Daoy (cell line): ENCODE measurements at places on chromosomes 3 and 15.

- DNase-seq, result no peak
These were observed 285.6 kb upstream of the ARHGEF26 start for GRCh38 chr3:153835540-153835939.

DNA sequence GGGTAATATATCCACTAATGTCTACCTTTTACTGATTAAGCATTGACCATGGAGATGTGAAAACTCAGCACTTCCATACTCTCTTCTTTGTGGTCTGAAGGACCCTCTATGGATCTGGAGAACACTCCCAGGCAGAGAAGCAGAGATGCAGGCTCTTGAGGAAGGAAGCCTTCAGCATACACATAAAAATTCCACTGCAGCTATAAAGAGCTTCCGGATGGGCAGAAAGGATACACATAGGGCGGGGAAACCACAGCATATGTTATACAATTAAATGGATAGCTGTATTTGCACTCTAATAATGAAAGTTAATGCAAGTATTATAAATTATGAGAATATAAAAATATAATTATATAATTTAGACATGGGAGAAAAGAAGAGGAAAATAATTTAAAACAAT, 1258.2 kb upstream of the ALCAM start:
- no peak for DNase-seq

GRCh38 chr15:55907797-55908196, 85.6 kb downstream of the NEDD4 start:
- peak; percentile 91 for DNase-seq

- no peak for DNase-seq
These were observed 525.3 kb upstream of the PPP2R3A start for GRCh38 chr3:135440233-135440632.

DNA sequence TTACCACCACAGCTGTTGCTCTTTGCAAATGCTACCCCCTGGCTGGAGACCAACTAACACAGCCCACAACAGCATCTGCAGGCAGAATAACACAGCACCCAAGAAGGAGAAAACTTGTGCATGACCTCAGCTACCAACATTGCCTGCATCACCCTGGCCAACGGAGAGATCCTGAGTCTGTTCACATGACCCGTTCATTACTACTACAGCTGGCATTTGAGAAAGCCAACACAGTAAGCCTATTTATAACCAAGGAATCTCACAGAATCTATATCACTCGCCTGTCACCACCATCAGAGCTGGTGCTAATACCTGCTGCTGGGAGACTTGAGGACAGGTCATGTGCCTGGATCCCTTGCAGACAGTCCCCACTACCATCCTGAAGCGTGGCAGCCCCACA, 215.2 kb downstream of the POLQ start:
- DNase-seq, result no peak

DNA sequence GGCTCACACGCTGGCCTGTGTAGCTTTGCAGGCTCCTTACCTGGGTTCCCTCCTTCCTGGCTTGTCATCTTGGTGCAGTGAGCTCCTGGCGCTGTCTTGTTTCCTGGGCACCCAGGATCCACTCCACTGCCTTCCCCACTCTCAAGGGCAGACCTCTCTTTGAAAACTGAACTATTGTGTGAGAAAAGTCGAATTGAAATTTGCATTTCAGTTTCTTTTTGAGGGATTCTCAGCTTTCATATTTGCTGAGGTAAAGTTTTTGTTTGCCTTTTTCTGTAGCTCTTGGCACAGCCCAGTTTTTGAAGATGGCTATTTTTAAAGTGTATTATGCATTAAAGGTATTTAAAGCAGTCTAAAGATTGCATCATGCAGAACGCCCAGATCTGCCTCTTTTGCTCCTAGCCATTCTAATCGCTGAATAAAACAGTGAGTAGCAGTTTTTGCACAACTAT, 70.1 kb downstream of the CCK start:
- DNase-seq, result no peak

- DNase-seq, result no peak
These were observed 36.9 kb upstream of the SPRED1 start for GRCh38 chr15:38215707-38216106.

DNA sequence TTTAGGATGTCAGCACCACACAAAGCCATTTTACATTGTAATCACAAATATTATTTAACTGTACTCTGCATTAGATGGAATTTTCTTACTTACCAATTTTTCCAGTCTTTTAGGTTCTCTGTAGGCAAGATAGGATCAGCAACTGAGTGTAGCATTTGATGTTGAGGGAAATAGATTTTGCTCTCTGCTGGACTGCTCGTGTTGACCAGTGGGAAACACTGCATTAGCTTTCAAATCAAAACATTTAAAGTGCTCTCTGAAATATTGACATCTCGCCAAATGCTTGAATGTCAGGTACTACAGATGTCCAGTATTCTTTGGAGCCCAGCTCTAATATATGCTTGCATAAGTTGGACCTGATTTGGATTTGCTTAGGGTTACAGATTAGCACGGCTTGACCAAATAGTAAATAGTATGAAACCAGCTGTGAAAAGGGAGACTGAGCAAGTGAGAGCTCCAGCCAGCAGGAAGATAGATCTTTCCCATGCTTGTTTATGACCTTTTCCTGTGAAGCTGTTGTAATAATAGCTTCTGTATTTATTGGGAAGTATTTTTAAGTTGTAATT, 29.5 kb downstream of the P2RY14 start:
- DNase-seq, result no peak

GRCh38 chr15:49309889-49310288, 113.2 kb upstream of the FGF7 start:
- DNase-seq, result no peak

DNA sequence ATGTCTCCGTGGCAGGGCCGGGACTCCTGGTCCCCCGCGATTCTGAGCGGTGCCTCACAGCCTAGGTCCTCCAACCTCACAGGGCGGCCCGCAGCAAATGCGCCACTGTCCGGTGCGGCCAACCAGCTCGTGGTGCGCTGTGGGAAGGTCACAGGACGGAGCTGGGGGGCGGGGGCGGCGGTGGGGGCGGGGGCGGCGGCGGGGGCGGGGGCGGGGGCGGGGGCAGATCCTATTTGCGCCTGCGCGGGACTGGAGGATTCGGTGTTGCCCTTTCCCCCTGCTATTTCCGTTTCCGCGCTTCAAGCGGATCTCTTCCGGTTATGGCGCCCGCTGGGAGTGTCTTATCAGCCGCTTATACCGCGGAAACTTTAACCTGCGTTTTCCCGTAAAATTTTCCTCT, 106.7 kb upstream of the SNRPN start:
- peak; percentile 88 for DNase-seq

GRCh38 chr3:1971780-1972179, 126.9 kb upstream of the CNTN4 start:
- DNase-seq, result no peak

DNA sequence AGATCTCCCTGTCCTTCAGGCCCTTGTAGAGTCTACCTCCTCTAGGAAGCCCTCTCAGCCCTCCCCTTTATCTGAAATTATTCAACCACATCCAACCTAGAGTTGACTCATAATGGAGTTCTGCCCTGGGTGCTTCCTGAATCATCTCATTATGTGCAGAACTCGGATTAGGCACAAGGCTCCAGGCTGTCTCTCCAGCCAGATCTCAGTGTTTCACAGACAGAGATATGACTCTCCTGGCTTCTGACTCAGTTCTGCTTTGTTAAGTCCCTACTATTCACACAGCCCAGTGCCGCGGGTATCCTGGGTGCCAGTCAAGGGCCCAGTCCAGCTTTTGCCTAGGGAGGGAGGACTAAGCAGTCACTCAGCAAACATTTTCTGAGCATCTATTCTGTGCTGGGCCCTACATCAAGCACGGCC, 9.3 kb downstream of the STRA6 start:
- DNase-seq, result peak; percentile 96

GRCh38 chr3:72462595-72463011, 385.6 kb downstream of the SHQ1 start:
- DNase-seq, result no peak

DNA sequence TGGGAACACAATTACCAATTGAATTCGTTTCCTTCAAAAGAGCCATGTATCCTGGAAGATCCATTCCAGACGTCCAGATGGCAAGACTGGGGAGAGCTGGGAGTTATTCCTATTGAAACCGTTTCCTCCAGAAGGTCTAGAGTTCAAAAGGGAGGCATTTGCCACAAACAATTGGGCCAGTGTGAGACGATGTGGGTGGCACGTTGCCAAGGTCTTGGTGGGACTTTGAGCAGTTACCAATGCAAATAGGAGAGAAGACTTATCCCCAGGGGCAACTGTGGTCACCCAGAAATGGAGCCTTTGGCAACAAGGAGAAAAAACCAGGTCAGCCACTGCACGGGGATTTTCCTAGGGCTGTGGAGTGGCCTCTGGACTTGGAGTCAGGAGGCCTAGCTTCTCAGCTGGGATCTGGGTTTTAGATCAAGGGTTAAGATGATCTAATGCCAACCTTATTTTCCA, 29.6 kb upstream of the TLE3 start:
- peak; percentile 61 for DNase-seq

DNA sequence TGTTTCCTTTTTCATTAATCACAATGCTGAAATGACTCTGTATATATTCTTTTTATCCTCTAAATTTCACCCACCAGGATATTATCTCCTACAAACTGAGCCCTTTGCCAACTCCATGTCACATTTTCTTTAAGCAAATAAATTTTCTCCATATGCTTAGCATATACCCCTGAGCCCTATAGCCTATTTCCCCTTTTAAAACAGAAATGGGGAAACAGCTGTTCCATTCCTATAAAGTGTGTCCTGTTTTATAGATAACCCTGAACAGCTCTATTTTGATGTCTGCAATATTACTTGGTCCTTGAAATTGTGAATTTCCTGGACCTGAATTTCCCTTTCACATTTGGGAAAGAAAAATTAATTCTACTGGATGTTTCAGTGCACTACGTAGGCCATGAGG, 15.6 kb upstream of the FILIP1L start:
- DNase-seq, result no peak

GRCh38 chr15:58604455-58604923, 145.0 kb downstream of the ADAM10 start:
- no peak for DNase-seq

DNA sequence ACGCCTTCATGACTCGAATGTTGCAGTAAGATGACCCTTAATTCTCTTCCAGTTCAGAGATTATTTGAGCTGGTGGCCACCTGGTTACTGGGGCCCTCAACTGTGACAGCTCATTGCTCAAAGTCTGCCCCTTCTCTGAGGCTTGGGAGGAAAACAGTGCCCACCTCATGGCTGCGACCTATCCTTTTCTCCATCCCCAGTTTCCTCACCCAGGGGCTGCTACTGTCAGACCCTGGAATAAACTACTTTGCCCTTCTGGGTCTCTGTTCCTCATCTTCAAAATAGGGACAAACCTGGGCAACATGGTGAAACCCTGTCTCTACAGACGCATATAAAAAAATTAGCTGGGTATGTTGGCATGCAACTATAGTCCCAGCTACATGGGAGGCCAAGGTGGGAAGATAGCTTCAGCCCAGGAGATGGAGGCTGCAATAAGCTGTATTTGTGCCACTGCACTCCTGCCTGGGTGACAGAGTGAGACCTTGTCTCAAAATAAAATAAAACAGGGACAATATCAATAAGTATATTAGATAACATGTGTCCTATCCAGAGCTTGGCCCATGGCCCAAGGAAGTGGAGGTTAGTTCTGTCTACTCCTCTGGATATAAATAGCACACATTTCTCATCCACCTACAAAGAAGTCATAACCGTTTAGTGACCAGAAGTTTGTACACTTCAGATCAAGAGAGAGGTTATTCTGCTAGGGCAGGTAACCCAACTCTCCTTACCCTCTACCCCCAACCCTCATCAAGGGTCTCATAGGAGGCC, 2.2 kb upstream of the RASL12 start:
- no peak for DNase-seq

GRCh38 chr3:53495520-53496391, 1.3 kb downstream of the CACNA1D start:
- DNase-seq, result peak; percentile 10

DNA sequence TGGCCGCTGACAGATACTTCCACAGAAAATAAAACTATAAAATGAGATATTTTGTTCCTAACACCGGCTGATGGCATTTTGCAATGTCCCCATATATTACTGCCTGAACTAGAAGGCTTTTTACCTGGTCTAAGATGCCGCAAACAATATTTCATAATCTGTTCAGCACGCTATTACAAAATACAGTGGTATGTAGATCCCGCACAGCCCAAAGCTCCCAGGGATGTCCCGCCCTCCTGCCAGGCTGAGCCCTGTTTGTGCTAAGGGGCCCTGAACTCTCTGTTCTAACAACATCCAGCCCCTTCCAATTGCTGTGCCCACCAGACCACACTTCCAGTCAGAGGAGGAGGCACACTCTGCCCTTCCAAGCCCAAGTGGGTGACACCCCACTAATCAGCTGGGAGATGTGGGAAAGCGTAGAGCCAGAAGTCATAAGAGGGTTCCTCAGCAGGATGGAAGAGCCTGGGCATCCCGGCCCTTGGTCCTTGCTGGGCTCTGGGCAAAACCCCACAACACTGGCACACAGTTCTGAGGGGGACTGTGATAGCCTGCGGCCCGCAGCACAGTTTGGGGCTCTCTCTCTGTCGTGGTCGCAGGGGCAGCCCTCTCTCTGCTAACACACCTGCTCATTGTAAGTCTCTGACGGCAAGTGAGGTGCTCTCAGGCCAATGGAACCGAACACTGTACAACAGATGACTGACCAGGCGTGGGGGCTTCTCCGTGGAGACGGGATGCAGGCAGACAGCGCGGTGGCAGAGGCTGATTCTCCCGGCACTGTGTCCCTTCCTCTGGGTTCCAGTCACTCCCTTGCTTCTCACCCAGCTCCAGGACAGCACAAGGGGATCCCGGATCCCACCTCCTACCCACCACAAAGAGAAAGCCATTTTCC, 55.2 kb downstream of the PCSK6 start:
- DNase-seq, result no peak

DNA sequence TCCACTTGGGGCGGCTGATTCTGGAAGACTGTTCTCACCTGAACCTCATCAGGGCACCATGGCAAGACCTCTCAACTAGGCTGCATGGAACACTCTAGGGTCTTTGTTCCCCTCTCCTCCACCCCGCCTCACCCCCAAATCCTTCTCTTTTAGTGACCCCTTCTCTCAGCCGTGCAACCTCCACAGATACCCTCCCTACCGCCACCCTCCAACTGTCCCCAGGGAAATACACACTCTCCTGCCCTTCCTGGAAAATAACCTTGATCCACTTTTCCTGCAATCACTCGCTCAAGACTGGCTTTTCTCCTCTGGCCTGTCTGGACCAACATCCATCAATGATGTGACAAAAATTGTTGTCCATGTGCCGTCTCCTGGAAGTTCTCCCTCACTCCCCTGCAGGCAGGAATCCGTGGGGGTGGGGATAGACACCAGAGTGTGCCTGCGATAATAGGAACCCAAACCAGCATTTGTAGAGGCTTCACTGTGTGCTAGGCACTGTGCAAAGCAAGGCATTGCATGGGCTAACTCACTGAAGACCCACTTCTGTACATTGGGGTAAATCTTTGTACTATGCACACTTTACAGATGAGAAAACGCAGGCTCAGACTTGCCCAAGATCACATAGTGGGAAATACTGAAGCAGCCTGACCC, 160.1 kb upstream of the UBE2E1 start:
- no peak for DNase-seq

DNA sequence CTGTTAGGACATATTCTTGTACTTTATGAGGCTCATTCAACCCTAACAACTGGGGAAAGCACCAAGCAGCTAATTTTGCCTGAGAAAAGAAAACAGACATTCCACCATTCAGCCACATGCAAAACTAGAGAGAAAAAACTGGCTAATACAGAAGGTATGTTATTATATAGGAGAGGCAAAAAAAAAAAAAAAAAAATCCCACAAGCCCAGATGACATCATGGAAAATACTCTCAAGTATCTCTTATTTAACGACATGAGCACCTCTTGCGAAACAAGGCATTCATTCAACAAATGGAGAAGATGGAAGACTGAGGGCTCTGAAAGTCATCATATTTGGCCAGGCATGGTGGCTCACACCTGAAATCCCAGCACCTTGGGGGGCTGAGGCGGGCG, 61.5 kb downstream of the PRICKLE2 start:
- peak; percentile 72 for DNase-seq

GRCh38 chr3:73727854-73728253, 103.1 kb upstream of the PDZRN3 start:
- DNase-seq, result no peak
